ENCODE measurements at places on chromosomes 11 and 22.

DNA sequence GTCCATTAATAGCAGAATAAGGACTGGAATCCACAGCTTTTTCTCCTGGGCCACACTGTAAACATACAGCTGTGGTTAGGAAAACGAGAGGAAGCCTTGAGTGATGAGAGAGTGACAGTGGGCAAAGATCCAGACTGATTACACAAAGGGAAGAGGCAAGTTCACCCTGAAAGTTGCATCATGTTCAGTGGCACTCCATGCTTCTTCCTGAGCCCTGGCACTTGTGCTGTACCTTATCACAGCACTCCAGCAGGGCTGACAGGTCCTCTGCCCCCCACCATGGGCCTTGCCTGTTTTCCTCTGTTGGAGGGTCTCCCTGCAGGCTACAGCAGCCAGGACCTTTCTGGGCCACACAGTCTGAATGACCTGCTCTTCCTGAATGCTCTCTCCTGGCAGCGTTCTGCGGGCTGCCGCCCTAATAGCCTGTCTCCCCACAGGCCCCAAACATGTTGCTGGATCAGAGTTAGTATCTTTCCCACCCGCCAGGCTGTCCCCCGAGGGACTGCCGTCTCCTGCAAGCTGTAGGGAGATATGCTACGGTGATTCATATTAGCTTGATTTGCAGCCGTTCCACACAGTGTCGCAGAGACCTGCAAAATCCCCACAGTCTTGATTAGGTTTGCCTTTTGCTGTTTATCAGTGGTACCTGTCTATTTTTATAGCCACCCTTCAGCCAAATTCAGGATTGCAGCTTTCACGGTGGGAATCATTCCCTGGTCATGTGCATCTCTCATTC is 60.2 kb downstream of the NTM start:
- no peak for DNase-seq

DNA sequence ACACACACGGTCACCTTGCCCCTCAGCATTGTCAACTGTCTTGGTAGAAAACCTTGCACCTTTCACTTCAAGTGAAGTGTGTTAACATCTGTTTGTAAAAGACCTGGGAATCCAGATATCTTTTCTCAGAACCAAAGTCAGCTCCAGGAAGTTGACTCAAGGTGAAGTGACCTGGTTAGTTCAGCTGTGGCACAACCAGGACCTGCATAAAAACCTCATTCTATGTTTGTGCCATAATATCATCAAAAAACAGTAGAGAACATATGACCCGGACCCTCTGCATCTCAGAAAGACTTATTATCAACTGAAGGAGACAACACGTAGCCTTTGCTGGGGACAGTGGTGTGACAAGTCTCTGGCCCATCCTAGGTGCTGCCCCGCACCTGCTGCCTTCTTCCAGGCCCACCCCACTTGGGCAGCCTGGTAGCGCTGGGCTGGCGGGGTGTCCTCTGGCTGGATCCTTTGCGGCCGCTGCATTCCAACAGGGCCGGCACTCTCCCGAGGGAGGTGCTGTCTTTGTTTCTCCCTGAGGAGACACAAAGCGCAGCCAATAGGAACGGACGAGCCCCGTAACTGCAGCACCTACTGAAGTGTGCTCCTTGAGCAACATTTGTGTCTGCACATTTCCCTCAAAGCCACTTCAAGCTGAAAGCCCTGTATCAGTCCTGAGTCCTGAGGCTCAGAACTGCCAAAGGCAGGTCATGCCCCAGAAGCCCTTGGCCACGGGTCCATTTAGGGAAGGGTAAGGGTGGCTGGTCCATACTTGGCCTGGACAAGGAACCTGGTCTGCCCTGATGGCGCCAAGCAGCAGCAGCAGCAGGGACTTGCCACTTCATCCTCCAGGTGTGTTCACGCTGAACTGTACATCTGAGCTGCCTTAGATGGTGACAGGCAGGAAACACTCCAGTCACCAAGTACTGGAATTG is 25.2 kb downstream of the LRRC74B start:
- DNase-seq: no peak

GRCh38 chr11:112249871-112250610 is 10.6 kb downstream of the PLET1 start:
- no peak for DNase-seq

GRCh38 chr11:130218501-130219070 is 59.0 kb downstream of the ST14 start:
- DNase-seq: no peak

GRCh38 chr11:46122945-46123715 is 1.9 kb upstream of the PHF21A start:
- DNase-seq: no peak

- no peak for DNase-seq
Measured at GRCh38 chr11:34036456-34036855, 15.1 kb upstream of the CAPRIN1 start.

DNA sequence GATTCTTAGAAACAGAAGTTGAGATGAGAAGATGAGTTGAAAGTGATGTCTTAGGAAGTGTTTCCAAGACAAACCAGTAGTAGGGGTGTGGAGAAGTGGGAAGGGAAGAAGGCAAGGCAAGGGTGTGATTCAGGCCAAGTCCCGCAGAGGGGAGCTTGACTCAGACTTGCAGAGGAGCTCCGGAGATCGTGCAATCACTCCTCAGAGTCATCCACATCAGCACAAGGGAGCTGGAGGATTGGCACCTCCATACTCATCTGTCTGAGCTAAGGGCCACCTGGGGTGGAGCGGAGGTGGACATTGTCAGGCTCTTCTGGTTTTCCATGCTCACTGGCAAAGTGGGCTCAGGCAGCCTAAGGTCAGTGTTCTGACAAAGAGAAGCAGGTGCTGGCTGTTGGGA is 44.4 kb downstream of the CHRDL2 start:
- no peak for DNase-seq

DNA sequence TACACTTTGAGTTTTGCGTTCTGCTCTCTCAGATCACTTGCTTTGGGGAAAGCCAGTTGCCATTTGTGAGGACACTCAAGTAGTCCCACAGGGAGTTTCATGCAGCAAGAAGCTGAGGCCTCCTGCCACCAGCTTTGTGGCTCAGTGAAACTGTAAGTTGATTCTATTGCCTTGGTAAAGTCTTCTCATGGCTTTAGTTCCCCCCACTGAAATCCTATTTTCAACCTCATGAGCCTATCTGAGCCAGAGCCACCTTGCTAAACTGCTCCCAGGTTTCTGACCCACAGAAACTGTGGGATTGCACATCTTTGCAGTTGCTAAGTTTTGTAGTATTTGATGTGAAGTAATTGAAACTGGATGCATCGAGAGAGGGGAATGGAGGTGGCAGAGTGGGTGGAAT is 85.4 kb upstream of the TOP3B start:
- DNase-seq: no peak

DNA sequence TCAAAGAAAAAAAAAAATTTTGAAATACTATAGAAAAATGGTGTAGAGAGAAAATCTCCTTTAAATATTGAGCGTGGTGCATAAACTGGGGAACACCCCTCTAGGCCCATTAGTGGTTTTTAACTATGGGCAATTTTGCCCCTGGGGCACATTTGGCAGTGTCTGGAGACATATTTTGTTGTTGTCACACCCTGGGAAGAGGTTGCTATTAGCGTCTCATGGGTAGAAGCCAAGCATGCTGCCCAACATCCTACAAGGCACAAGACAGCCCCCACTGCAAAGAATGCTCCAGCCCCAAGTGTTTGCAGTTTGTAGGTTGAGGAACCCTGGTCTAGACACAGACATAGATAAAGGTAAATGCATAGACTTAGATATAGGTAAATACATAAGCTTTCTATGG is 92.6 kb downstream of the KIAA1671 start:
- no peak for DNase-seq

DNA sequence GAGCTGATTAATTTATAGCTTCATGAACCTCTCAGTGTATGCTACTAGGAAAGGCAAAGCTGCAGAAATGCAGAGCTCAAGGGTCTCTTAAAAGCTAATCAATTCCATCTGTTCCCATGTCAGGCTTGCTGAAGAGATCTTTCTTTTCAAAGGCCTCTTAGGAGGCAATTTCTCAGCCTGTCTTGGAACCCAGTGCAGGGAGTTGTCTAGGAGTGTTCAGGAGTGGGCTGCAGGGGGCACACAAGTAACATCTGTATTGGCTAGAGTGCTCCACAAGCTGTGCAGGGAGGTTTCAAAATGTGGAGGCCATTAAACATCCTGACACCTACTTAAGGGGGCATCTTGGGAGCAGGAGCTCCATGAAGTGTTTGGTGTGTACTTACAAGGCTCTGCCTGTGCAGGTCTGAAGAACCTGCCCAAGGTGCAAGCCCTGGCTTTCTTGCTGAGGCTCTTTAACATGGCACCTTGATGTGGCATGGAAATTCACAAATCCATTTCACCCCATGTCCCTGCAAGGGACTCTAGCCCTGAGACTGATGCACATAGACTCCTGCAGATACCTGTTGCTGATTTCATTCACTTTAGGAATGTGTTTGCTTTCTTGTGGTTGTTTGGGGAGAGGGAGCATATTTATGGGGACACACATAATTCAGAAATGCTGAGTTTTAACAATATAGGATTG is 134.7 kb downstream of the ME3 start:
- no peak for DNase-seq

DNA sequence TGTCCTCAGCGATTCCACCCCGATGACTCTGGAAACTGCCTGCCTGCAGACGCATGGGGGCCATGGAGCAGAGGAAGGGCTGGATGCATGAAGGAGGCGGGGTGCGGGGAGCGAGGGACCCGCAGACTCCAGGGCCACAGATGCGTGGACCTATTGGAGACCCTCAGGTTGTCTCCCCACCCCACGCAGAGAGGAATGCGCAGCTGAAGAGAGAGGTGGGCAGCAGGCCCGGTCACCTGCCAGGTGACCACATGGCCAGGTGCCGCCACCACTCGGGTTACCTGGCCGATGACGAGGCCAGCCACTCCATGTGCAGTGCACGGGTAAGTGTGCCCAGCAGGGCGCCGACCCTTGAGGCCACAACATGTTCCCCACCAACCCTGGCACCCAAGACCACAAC is 371 bp downstream of the CCDC116 start:
- DNase-seq: no peak

DNA sequence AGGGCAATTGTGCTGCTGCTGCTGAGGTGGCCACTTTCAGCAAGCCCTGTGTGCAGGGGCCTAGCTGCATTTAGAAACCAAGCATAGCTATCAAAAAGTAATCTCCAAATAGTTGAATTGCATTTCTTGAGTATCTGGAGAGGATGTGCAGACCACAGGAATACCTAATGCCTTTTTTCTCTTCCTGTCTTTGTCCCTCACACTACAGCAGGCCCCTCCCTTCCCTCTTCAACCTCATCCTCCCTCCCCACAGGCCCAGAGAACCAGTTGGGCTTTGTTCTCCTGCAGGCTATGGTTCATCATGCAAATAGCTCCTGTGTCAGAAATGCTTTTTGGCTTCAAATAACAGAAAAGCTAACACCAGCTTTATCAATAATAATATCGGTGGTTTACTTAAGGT is 47.7 kb downstream of the DKK3 start:
- no peak for DNase-seq

DNA sequence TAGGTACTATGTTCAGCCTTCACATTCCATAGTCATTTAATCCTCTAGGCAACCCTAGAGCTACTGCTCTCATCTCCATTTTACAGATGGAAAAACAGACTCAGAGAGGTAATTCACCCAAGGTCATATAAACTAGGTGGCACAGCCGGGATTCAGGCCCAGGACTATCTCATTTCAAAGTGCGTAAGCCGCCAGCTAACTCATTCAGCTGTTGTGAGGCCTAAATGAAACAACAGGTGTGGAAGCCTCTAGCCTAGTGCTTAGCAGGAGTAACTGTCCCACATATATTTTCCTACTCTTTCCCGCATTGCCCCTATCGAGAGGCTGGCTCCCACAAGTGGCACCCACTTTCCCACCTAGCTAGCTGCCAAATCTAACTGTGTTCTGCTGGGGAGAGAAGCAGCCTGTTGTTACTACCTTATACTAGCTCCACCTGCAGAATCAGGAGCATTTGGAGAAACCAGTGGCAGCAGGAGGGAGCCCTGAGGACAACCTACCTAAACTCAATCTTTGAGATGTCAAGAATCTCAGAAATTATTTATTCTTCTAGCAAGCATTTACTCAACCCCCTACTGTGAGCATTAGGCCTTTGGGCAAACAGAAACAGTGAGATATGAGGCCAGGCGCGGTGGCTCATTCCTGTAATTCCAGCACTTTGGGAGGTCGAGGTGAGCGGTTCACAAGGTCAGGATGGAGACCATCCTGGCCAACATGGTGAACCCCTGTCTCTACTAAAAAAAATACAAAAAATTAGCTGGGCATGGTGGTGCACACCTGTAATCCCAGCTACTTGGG is 20.9 kb downstream of the PRG3 start:
- no peak for DNase-seq

DNA sequence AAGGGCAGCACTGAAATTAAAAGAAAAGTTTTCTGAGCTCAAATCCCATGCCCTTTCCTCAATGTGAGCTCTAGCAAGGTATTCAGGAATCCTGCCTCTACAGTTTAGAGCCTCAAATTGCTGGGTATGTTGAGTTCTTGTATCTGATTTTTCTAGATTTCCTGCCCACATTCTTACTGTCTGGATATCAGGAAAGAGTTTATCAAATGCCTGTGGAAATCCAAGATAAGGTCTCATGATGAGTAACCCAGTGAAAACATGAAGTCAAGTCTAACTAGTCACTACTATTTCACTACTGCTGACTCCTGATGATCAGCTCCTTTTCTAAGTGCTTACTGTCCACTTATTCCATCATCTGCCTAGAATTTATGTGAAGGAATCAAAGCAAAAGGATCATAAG is 29.8 kb downstream of the LIMK2 start:
- DNase-seq: no peak

DNA sequence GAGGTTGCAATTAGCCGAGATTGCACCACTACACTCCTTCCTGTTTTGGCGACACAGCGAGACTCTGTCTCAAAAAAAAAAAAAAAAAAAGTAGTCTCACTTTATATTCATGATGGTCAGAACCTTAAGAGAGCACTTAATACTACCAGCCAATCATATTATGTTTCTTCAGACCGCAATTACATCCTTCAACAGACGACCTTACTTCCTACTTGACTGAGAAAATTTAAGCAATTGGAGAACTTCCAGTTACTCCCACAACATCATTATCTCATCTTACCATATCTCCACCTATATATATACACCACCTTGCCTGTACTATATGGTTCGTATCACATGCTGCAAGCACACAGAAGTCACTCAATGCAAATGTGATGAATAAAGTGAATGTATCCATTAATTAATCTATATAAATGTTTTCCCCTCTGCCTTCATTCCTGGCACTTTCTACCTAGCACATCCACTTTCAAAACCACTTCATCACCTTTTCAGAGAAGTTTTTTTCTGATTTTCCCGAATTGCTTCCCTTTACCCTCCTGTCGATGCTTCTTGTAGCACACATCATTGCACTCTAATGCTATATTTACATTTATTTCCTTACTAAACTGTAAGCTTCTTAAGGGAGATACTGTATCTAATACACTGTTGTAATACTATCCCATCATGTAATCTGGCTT is 13.8 kb downstream of the ATP5MG start:
- DNase-seq: no peak

DNA sequence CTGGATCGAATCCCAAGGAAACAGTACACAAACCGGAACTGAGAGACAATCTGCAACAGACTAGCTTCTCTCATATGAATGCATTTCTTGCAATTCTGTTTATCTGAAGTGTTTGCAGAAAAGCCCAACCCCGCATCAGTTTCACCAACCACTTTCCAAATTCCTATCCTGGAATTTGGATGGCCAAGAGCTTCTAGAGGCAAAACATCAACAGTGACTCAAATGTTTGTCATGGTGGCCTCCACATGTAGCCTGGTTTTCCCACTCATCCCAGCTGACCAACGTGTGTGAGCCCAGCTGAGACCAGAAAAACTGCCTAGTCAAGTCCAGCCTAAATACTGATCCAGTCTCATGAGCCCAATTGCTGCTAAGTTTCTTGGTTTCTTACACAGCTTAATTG is 8.3 kb upstream of the MIEF1 start:
- DNase-seq: no peak

Data from stimulated activated naive B cell treated with anti-CD40 and anti-IgM and Interleukin-4, amounts not matched to agents 10 μg/mL and 1 μg/mL and 100 μg/mL, for 72 hours (primary cell).